ENCODE measurements at places on chromosomes 6 and 20.
A peak's percentile ranks its signal among the peaks of the same experiment; 100 is the strongest.

DNA sequence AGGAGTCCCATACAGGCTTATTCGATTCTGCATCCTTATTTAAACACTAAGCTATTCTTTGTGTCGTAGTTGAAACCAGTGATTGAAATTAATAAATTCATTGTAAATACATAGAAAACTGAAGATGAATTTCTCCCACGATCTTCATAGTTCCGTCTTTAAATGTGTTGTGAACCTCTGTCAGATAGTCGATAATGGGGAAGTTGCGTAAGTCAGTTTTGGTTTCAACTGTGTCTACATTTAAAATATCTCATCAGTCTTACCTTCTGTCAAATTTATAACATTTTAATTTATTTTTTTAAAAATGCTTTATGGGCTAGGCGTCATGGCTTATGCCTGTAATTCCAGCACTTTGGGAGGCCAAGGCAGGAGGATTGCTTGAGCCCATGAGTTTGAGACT is 12.7 kb downstream of the STX11 start:
- DNase-seq, result no peak

DNA sequence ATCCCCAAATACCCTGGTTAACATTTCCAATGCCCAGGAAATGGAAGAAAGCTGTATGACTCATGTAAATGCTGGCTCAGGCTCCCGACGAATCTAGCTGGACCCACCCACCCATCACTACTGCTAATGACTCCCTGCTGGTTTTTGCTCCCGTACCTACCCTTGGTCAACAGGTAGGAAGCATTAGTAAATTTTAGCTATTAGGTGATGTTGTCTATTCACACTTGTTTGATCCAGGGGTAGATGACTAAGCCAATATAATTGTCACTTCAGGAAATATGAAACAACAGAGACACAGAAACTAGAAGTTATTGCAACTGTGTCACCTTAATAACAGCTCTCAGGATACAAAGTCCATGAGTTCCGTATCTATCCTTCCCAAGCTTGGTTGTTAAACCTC is 94.4 kb upstream of the BEND6 start:
- peak; percentile 65 for DNase-seq

GRCh38 chr6:3001773-3002293 is 2.1 kb downstream of the NQO2 start:
- peak; percentile 84 for DNase-seq

DNA sequence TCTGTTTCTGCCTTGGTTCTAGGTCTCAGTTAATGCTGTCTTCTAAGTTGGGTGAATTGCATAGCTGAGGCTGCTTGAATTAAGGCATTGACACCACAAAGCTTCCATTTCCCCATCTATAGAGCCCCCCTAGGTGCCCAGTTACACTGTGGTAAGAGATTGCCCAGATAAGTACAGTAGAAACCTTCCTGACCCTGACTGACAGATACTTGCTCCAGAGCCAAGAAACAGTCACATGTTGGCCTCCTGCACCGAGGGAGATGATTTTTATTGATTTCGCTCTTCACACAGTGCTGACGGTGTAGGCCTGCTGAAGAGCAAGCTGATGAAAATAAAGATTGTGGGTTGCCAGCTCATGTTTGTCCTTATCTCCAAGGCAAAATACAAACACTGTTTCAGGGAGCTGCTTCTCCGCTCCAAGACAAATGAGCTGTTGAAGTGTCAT is 67.9 kb downstream of the TRMT11 start:
- peak; percentile 40 for DNase-seq

DNA sequence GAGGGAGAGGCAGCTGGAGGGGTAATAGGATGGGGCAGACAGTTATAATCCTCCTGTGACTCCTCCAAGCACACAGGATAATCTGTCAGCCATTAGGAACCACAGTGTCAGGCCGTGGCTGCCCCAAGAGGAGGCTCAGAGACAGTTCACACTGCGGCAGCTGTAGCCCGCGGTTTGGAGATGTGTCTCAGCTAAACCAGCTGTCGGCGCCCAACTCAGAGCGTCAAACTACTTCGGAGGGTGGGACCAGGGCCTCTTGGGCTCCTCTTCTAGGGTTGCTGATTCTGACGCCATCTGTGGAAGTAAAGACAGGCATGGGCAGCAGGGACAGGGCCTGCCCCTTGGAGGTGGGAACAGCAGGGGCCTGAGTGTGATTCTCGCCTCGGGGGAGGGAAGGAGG is 309.8 kb downstream of the CDC5L start:
- DNase-seq, result no peak

- DNase-seq, result no peak
Observed at GRCh38 chr6:6474170-6474920, 114.2 kb upstream of the LY86 start.

DNA sequence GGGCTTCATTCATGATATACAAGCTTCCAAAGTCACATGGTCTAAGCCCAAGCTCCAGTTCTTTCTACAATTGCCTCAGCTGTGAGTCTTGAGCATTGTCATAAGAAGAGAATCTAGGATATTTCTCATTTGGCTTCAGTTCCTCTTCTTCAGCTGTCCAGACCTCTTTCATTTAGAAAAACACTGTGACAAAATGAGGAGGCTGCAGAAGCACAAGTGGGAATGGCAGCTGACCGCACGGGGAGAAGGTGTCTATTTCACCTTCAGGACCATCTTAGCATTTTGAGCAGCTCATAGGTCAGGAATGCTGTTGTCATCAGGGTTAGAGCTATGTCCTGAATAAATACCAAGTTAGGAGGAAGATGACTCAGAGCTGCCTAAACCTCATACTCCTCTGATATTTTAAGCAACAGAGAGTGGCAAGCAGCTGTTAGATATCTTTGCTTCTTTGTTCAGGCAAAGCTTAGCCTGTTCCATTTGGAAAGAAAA is 390.1 kb upstream of the CITED2 start:
- peak; percentile 95 for DNase-seq

- no peak for DNase-seq
Observed at GRCh38 chr6:44004136-44004535, 123.1 kb downstream of the MRPL14 start.

GRCh38 chr20:4147319-4147718 is 132.0 kb upstream of the RNF24 start:
- no peak for DNase-seq

GRCh38 chr20:20624914-20625313 is 87.5 kb downstream of the RALGAPA2 start:
- DNase-seq, result no peak

DNA sequence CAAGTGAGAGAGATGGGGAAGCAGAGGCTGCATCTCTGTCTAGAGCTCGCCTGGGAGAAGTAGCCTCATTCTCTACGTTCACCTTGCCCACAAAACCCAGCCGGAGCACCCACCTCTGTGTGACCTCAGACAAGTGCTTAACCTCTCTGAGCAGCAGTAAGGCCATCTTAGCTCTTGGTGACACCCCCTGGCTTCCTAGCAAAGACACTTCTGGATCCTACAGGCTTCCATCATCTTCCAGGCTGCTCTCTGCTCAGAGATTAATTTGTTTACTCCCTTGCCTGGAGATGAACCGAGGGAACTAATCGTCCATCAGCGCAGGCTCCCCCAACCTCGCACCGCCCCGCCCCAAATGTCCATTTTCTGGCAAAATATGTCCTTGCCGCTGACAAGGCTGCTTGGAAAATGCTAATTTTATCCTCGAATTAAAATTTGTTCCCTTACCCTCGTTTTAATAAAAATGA is 24.0 kb upstream of the CTNNBL1 start:
- DNase-seq, result no peak

DNA sequence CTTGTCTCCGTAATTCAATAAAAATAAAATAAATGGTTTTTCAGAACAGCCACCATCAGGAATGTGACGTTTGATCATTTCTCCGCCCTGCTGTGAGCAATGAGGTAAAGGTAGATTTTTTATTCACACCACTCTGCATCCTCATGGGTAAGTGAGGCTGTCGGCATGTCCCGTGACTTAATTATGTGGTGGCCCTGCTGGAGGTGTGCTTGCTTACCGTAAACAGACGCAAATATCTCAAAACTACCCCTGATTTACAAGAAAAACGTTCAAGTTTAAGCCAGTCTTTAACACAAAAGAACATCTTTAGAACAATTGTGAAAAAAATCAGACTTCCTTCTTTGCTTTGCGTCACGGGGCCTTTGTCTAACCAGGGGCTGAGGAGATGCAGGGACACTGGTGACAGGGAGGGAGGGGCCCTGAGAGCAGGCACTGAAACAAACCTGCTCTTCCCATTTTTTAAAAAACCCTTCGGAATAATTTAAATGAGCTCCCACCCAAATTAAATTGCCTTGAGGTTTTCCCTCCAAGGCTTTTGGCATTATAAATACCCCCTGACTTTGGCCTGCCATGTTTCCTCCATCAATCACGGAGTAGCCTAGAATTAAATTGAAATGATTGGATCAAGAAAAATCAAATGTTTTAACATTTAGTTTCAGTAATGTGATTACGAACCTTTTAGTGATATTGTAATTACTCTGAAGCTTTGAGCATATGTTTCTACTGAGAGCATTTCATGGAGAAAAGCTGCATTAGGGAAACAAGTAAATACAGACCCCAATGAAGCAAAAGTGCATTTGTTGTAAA is 13.4 kb downstream of the PRKN start:
- DNase-seq, result no peak

DNA sequence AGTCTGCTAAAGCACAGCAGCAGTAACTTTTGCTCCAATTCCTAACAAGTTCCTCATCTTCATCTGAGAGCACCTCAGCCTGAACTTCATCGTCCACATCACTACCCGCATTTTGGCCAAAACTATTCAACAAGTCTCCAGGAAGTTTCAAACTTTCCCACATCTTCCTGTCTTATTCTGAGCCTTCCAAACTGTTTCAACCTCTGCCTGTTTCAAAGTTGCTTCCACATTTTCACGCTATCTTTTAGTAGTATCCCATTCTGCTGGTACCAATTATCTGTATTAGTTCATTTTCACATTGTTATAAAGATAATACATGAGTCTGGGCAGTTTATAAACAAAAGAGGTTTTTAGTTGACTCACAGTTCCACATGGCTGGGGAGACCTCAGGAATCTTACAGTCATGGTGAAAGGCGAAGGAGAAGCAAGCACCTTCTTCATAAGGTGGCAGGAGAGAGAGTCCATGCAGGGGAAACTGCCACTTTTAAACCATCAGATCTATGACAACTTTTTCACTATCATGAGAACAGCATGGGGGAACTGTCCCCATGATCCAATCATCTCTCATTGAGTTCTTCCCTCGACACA is 99.4 kb upstream of the GRIK2 start:
- no peak for DNase-seq

- no peak for DNase-seq
Observed at GRCh38 chr6:95805699-95806098, 210.1 kb upstream of the FUT9 start.

- no peak for DNase-seq
Observed at GRCh38 chr20:38957915-38958485, 4.1 kb upstream of the DHX35 start.

DNA sequence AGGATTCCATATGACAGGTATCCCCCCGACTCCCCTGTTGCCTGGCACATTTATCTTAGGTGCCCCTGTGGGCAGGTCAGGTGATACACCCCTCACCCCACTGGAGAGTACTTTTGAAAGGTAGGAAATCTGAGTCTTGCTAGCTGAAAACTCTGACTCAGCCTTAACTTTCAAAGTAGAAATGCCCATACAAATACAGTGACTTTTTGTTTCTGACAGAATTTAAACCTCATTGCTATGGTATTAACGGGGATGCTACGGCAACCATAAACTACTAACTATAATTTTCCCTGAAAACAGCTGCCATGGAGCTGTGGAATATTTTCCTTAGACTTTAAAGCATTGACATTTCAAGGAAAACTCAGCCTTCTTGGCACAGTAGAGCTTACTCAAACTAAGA is 536.0 kb downstream of the RFPL4B start:
- DNase-seq, result no peak

All from A172 (cell line).